ENCODE measurements at places on chromosomes 2 and 18. TPM values are rescaled to one million over a fixed set of nuclear protein-coding genes. Genes with fewer than 3 reads are reported as not detected.

GRCh38 chr18:71431689-71432088 lies 1112.5 kb downstream of the CBLN2 start:
- no peak for DNase-seq

DNA sequence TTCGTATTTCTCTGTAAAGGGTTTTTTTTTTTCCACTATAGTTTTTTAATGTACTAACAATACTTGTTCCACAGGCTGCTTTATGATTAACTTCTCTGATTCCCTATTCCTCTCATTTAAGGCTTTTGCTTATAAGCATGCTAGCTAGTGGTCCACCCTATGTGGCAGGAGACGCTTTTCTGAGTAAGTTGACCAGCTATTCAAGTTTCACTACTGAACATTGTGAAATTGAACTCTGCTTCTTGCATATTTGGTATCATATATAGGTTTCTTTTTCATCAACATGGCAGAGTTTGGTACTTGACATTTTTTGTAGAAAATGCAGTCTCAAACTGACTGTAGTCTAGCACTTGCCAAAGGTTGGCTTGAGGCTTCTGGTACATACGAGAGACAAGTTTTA lies 74.2 kb downstream of the OTX1 start:
- no peak for DNase-seq

GRCh38 chr18:77115192-77115953 lies 17.2 kb downstream of the MBP start:
- no peak for DNase-seq

Gene KCNIP3
- 2.9 TPM for total RNA-seq

Gene TRABD2A
- 20.7 TPM for total RNA-seq

Gene AKAIN1
- total RNA-seq: not detected

Gene AQP4
- not detected for total RNA-seq

Gene SERPINE2
- total RNA-seq: 535 TPM

Gene ADD2
- not detected for total RNA-seq

Measured in mammary epithelial cell (primary cell).